ENCODE measurements at places on chromosomes 4 and X. TPM values are rescaled to one million over a fixed set of nuclear protein-coding genes. Genes with fewer than 3 reads are reported as not detected.

The OPHN1 gene
- 50.8 TPM for total RNA-seq

The CTAG2 gene
- not detected for total RNA-seq

The IQSEC2 gene
- 8.6 TPM for total RNA-seq

The PAGE4 gene
- not detected for total RNA-seq

The FATE1 gene
- total RNA-seq: not detected

The CENPI gene
- total RNA-seq: 7.0 TPM

The ANK2 gene
- total RNA-seq: 648 TPM

The ARR3 gene
- not detected for total RNA-seq

The HSFX4 gene
- total RNA-seq: not detected

The MAGEA4 gene
- total RNA-seq: not detected

The UGT2B17 gene
- total RNA-seq: not detected

The DCAF8L2 gene
- not detected for total RNA-seq

The TCP11X2 gene
- total RNA-seq: 0.62 TPM

The STATH gene
- total RNA-seq: not detected

The NKX1-1 gene
- total RNA-seq: not detected

The NAP1L2 gene
- total RNA-seq: 33.4 TPM

The NUP62CL gene
- 0.16 TPM for total RNA-seq

DNA sequence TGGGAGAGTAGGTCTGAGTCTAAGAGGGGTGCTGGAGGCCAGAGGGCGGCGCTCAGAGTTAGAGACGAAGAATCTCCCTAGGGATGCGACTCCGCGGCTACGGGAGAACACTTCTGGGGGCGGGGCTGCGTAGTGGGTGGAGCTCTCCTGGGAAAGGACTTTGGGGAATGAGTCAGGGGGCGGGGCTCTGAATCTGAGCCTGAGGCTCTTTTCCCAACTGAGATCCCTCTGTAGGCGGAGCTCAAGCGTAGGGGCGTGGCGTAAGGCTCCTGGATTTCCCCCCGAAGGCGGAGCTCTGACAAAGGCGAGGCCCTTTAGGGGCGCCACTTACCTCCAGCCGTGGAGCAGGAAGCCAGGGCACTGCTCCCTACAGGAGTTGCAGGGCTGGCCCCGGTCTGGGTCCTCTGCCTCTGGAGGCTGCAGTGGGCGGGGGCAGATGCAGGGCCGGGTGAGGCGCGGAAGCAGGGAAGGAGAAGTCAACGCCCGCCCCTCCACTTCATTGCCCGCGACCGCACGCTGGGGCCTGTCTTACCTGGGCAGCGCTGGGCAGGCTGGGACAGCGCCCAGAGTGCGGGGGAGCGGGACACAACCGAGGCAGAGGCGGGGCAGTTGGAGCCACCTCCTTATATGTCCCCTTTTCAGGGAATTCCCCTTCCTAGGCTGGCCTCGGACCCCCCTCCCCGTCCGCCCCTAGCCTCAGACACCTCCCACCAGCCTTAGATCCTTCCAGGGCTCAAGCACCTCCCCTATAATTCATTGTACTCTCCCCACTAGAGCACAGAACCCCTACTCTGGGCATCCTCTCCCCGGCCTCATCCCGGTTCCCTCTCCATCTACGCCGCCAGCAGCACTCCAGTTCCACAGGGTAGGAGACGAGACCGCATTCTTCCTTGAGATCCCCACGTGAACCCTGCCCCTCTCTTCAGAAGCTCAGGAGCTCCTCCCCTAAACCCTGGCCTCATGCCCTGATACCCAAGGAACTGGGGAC, 1.6 kb downstream of the PRICKLE3 start:
- peak; percentile 49 for DNase-seq

- DNase-seq: no peak
Observed at GRCh38 chrX:119753639-119754257, 4.6 kb upstream of the SOWAHD start.

DNA sequence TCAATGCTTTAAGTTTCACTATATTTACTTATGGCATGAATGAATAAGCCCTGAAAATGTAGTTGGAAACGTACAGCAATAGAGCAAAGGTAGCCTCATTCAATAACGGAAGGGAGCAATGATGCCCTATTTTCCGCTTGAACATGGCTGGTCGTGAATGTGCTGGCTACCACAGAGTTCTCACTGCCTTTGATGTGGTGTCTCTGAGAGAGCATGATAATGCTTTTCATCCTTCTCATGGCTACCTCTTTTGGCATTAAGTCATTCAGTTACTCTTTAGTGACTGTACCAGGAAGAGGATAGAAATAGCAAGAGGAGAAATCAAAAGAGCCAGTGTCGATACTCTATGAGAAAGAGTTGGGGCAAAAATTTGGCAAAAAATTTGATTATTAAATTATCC, 308.0 kb downstream of the PPP3CA start:
- DNase-seq: no peak

- DNase-seq: no peak
Observed at GRCh38 chr4:9936129-9936644, 85.1 kb downstream of the SLC2A9 start.

- DNase-seq: no peak
Observed at GRCh38 chr4:105896984-105897775, 1.9 kb downstream of the NPNT start.

GRCh38 chr4:110854021-110854678, 231.3 kb upstream of the PITX2 start:
- no peak for DNase-seq

DNA sequence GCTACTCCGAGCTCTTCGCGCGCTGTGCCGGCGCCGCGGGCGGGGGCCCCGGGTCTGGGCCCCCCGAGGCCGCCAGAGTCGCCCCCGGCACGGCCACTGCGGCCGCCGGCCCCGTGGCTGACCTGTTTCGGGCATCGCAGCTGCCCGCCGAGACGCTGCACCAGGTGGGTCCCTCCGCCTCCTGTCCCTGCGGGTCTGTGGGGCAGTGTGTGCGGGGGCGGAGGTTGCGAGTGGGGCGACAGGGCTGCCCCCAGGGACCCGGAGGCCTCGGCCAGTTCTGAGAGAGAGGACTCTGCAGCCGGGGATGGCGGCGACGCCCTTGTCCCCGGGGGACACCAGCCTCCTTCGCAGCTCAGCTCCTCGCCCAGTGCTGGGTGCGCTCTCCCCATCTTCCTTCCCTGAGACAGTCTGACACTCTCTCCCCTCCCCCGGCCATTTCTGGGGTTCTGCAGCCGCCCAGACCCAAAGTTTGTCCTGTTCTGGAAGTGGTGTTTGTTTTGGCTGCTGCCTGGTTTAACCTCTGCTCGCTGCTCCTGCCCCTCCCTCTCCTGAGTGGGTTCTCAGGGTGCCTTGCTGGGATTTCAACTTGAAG, 609 bp downstream of the REPS2 start:
- peak; percentile 10 for DNase-seq

- no peak for DNase-seq
Observed at GRCh38 chr4:32775049-32775448, 2054.9 kb downstream of the PCDH7 start.

- no peak for DNase-seq
Observed at GRCh38 chr4:15805583-15806517, 27.7 kb downstream of the CD38 start.

DNA sequence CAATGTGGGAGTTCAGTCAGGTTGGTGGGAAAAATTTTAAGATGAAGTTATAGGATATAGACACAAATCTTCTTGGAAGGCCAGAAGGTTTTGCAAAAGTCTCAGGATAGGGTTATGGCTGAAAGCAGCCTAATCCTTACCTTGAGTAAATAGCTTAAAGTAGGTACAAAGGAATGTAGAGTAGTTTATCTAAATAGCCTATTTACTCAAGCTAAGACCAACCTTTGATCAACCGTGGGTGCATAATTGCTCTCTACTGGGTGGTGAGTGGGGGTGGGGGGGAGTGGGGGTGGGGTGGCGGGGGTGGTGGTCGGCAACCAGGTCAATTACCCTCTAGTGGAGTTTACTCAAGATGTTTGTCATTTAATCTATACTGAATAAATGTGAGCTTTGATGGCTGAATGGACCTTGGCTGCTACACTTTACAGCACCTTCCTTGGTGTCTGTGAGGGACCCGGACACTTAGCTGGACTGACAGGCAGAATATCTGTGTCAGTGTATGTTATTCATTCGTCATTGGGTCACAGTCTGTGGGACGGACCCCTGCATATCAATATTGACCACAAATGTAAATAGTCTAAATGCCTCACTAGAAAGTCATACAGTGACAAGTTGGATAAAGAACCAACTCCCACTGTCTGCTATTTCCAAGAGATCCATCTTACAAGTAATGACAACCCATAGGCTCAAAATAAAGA, 545.7 kb upstream of the PABPC4L start:
- no peak for DNase-seq

- DNase-seq: no peak
Observed at GRCh38 chr4:95272797-95273196, 276.0 kb downstream of the UNC5C start.

GRCh38 chr4:64271601-64272081, 137.6 kb downstream of the TECRL start:
- no peak for DNase-seq

DNA sequence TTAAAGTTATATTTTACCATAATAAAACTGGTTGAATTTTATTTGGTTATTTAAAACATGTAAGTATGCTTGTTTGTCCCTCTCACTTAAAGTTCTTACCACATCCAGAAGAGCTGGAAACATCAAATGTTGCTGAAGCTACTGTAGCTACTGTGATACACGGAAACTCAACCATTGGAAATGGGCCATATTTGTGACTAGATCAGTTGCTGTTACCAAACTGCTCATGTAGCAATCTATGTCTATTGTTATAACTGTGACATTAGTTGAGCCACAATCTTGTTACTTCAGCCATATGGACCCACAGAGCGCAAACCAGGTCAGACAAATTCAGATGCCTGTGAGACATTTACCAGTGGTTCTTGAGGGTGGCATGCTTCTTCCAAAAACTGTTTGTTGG, 41.6 kb downstream of the NDNF start:
- no peak for DNase-seq

GRCh38 chr4:88646528-88647280, 50.9 kb downstream of the NAP1L5 start:
- DNase-seq: no peak

DNA sequence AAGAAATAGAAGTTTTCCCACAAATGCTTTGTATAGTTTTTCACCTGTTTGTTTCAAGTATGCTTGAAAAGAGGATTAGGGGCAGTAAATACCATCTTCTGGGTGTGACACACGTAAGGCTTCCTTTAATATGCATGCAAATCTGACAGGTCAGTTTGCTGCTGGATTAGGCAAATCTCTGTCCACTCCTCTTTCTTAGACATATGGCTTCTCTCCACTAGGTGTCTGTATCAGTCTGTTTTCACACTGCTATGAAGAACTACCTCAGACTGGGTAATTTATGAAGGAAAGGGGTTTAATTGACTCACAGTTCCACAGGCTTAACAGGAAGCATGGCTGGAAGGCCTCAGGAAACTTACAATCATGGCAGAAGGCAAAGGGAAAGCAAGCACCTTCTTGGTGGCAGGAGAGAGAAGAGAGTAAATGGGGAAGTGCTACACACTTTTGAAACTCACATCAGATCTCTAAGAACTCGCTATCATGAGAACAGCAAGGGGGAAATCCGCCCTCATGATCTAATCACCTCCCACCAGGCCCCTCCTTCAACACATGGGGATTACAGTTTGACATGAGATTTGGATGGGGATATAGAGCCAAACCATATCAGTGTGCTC, 66.9 kb downstream of the TAB3 start:
- DNase-seq: no peak

- peak; percentile 7 for DNase-seq
Observed at GRCh38 chrX:76428243-76429130, 977 bp downstream of the MAGEE1 start.

- no peak for DNase-seq
Observed at GRCh38 chr4:41632481-41633073, 94.6 kb downstream of the LIMCH1 start.

DNA sequence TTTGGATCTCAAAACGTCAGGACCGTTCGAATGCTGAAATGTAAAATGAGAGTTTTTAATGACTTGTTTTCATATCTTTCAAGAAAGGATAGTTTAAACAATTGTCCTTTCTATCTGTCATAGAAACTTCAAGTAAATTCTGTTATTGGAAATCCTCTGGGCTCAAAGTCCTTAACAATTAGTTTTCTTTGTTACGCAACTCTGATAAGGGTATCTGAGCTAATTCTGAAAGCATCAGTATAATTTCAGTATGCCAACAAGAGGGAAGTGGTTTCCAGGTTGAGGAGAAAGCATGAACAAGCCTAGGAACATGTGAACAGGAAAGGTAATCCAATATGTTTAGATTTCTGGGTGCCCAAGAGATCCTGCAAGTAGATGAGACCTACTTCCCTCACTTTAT, 22.0 kb downstream of the ADH7 start:
- DNase-seq: no peak

GRCh38 chr4:52838729-52839586, 23.2 kb upstream of the RASL11B start:
- no peak for DNase-seq

- DNase-seq: no peak
Observed at GRCh38 chr4:129583868-129584267, 487.9 kb downstream of the C4orf33 start.

GRCh38 chrX:65731684-65732289, 64.3 kb downstream of the MSN start:
- DNase-seq: no peak

GRCh38 chr4:148643851-148644250, 201.6 kb upstream of the NR3C2 start:
- DNase-seq: no peak

- no peak for DNase-seq
Observed at GRCh38 chrX:16786791-16787735, 797 bp downstream of the TXLNG start.

DNA sequence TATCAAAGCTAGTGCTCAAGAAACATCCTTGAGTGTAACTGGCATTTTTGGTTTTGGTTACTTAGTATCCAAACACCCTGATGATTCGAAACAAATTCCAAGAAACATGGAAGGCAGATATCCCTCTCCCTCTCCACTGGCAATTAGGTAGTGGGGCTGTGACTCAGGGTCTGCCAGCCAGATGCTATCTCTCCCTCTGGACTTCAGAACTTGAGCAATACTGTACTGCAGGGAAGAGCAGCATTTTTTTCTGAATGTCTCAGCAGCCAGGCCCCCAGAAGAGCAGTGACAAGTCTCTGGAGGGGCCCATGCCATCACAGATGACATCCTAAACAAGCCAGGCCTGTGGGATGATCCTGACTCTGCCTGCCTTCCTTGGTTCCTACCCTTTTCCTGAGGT, 37.3 kb upstream of the BCORL1 start:
- no peak for DNase-seq

- no peak for DNase-seq
Observed at GRCh38 chr4:148259841-148260240, 182.4 kb downstream of the NR3C2 start.

- DNase-seq: no peak
Observed at GRCh38 chr4:14743601-14744000, 258.7 kb upstream of the CPEB2 start.

DNA sequence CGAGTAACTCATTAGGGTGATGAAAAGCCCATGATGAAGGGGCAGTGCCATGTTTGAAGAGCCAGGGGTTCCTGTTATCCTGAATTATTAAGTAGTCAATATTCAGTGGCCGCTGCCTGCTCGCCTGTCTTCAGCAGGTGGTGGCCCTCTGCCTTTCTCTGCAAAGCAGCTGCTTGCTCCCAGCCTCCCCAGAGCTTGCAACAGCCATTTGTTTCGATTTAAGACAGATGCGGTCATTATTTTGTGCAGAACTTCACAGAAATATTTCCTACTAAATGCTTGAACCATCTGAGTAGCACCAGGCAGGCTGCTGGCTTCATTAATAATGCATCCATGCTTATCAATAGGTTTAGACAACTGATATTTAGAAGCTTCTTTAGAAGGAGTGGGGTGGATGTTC, 104.3 kb upstream of the TTC29 start:
- no peak for DNase-seq
